Stimulated activated CD8-positive, alpha-beta memory T cell treated with anti-CD3 and anti-CD28 coated beads, Interleukin-7, amount 100 ng/mL, for 1 hour (primary cell): ENCODE measurements at places on chromosomes 12 and 14.

GRCh38 chr12:108850854-108851573, 6.4 kb downstream of the SSH1 start:
- DNase-seq, result no peak

- no peak for DNase-seq
Observed at GRCh38 chr12:109115758-109116610, at the start of gene ACACB. Gene ACACB, plus strand, starts transcription at chr12:109116587. Its CDS starts 22,819 bp downstream, at chr12:109139406.

DNA sequence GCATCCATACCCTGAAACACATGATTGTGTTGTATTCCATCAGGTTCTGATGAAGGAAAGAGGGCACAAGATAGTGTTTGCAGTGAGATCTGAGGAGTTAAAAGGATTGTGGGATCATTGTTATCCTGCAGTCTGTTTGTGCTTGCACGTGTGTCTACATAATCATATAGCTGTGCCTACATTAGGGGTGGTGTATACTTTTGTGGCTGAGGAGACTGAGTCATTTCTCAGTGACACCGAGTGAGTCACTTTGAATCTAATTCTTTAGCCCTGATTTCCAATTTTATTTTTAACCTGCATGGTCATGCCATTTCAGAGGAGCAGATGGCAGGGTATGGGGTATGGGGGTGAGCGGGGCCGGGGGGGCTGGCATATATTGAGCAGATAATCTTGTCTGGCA, 133.2 kb downstream of the ANO4 start:
- DNase-seq, result no peak

GRCh38 chr12:32702473-32702872, 23.4 kb downstream of the DNM1L start:
- no peak for DNase-seq

GRCh38 chr12:46386360-46386867, 13.8 kb upstream of the SLC38A2 start:
- no peak for DNase-seq

GRCh38 chr12:26690601-26691000, 142.4 kb downstream of the ITPR2 start:
- no peak for DNase-seq
